ENCODE measurements at places on chromosomes 12 and 14.

DNA sequence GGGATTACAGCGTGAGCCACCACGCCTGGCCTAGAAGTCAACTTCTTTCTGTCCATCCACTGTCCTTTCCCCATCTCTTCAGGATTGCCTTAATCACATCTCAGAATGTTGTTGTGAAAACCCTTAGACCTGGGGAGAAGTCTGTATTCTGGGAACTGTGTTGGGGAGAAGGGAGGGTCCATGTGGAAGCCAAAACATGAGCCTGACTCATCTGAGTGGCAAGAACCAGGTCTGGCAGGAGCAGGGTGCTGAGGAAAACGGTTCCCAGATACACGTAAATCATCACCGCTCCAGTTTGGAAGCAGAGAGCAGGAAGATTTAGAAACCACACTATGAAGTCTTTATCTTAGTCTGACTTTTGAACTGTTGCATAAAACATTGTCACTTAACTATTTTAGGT, 245.6 kb upstream of the RGS6 start:
- no peak for DNase-seq

DNA sequence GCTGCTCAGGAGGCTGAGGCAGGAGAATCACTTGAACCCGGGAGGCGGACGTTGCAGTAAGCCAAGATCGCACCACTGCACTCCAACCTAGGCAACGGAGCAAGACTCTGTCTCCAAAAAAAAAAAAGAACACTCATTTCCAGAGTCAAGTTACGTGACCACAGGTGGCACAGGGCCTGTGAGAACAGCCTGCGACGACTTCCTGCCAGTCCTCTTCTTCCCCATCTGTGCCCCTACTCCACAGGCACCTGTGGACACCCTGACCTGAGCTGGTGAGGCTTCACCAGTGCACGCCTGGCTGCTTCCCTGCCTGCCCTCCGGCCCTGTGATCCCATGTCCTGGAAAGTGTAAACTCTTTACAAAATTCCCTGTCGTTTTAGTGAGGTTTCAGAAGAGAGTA, 77.7 kb downstream of the PPP2R5C start:
- no peak for DNase-seq

DNA sequence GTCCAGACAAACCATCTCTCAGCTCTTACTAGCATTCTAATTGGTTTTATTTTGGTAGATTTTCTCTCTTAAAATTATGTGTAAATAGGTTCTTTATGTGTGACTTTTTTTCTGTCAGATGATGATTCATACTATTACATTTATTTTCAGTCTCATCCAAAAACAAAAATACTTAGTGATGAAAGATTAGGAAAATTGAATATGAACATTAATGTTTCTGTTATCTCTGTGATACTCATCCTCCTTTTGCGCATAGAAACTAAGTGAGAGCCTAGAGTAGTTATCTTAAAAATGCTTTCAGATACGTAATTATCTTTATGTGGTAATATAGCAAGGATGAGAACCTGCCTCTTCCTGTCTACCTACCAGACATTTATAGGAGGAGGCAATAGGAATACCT, 84.1 kb upstream of the MON2 start:
- no peak for DNase-seq

- DNase-seq = no peak
Measured at GRCh38 chr12:6606331-6607131, 648 bp downstream of the CHD4 start.

GRCh38 chr14:59664741-59665140, 88.1 kb upstream of the CCDC175 start:
- no peak for DNase-seq

- no peak for DNase-seq
Measured at GRCh38 chr12:65956056-65956738, 131.9 kb downstream of the HMGA2 start.

DNA sequence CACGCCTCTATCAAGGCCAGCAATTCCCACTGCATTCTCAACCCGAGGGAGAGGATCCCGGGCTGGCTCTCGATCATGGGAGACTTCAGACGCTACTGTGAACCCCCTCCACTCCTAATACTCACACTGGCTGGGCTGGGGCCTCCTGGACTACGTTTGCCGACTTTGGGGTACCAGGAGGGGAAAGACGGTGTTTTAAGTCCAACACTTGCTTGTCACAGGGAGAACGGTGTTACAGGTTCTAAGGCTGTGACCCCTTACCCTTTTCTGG, 463 bp downstream of the NACA start:
- no peak for DNase-seq

DNA sequence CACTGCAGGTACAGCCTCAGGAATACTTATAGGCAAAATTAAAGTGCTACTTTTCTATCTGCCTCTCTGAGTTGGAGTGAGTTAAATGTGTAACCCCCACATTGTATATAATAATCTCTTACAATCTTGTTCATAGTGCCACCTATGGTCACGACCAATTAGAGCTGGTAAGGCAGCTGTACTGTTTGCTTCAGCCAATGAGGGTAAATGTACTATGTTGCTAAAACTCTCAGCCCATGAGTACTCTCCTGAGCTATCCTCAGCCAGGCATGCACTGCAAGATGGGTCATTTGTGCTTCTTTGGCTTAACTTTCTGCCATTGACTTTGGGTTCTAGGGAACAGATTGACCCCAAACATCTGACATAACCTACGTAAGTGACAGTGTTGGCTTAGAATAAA, 15.0 kb upstream of the MDM2 start:
- no peak for DNase-seq

DNA sequence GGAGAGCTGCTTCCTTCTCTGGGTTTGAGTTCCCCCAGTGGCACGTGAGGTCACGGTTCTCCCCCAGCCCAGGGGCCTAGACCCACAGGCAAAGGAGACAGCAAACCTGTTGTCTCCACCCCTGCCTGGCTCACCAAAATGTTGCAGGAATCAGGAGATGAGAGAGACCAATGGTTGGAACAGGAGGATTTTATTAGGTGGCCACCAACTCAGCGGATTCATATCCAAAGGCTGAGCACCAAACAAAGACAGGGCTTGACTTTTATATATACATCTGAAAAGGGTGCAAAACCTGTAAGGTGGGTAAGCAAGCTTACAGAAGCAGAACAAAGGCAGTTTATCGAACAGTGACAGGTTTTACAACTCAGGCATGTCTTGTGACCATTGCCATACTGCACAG, 9.2 kb upstream of the ADAM21 start:
- DNase-seq = no peak

- no peak for DNase-seq
Measured at GRCh38 chr12:51131745-51132521, 41.0 kb downstream of the TFCP2 start.

DNA sequence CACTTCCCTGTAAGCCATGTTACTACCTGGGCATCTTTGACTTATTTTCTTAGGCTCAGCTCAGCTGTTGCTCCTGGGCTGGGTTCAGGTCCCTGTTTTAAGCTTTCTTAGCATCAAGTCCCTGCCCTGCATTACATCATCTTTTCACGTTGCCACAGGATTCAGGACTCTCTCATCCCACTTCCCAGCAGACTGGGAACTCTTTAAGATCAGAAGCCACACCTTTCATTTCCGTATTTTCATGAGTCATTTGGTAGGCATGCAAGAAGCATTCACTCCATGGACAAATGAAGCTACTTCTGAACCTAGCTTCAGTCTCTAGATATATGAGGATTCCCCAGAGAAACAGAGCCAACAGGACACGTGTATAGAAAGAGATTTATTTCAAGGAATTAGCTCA, 726.8 kb downstream of the VRK1 start:
- no peak for DNase-seq

GRCh38 chr14:105968291-105968690, 441.9 kb downstream of the TMEM121 start:
- no peak for DNase-seq

DNA sequence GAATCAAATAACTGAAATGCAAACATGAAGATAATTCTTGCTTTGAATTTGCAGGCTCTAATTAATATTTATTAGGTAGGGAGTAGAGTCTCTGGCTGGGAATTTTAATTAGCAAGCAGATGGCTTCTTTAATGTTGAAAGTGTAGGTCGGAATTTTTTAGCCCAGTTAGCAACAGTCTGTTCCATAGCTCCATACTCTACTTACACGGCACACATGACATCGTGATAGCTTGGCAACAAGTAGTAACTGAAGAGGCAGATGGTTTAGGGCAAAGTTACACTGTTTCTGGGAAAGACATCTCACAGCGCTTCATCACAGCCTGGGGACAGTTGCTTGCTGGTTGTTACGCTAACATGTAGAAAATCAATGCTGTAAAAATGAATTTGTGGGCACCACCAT, 710.7 kb downstream of the GALC start:
- DNase-seq = no peak

GRCh38 chr12:110508071-110508586, 6.0 kb downstream of the RAD9B start:
- no peak for DNase-seq

GRCh38 chr14:29039171-29039570, 272.6 kb downstream of the FOXG1 start:
- no peak for DNase-seq

DNA sequence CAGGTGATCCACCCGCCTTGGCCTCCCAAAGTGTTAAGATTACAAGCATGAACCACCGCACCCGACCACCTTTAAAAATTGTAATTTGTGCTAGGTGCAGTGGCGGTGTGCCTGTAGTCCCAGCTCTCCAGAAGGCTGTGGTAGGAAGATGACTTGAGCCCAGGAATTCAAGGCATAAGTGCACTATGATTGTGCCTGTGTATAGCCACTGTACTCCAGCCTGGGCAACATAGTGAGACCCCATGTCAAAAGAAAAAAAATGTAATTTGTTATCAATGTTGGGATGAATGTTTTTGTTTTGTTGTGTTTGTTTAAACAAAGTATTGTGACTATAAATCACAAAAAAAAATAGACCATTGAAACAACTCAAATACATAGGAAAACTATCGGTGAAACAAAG, 43.1 kb upstream of the NAP1L1 start:
- no peak for DNase-seq

- DNase-seq = no peak
Measured at GRCh38 chr12:53258541-53259539, 9.3 kb upstream of the ESPL1 start.

DNA sequence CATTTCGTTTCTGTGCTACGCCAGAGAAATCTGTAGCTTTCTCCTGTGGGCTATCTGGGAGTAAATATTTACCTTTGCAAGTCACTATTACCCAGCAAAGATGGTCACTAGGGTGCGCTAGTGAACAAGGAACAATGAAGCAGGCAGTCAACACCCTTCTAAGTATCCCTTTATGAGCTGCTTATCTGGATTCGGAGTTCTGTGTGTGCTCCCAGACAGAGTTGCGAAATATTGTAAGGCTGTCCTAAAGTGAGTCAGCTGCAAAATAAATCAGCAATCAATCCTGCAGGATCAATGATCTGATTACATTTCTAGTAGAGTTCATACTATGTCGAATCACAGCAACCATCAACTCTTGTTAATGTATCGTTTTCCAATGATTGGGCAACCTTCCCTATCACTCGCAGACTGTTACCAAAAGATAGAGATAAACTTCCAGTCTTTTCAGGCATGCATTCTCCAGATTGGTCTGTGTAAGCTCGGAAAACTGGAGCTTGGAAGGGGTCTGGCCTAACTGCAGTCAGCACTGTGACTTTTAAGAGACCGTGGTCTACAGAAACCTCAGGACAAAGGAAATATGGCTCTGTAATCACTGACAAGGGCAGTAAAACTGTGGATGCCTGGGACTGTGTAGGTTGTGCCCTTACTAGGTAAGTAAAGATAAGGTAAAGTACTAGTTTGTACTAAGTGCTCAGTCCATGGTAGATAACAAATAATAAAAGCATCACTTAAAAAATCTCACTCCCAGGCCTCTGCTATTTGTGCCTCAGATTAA, 133.5 kb downstream of the KCNK10 start:
- peak; percentile 86 for DNase-seq

- DNase-seq = no peak
Measured at GRCh38 chr12:40831916-40832315, 139.7 kb downstream of the CNTN1 start.

GRCh38 chr12:73361864-73362230, 1089.7 kb downstream of the TRHDE start:
- no peak for DNase-seq

DNA sequence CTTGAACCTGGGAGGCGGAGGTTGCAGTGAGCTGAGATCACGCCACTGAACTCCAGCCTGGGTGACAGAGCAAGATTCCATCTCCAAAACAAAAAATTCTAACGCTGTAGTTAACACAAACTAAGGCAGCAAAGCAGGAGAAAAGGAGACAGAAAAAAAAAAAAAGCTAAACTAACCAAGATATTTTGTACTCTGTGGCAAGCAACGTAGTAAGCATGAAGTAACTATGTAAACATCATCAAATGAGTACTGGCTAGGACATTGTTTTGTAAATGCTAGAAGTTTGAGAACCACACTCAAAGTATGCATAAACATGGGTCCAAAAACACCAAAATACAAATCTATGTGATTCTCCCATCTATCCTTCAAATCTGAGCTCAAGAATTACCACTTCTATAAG, 44.2 kb downstream of the C2CD5 start:
- no peak for DNase-seq

- DNase-seq = no peak
Measured at GRCh38 chr14:51069055-51069454, 25.9 kb downstream of the TRIM9 start.

DNA sequence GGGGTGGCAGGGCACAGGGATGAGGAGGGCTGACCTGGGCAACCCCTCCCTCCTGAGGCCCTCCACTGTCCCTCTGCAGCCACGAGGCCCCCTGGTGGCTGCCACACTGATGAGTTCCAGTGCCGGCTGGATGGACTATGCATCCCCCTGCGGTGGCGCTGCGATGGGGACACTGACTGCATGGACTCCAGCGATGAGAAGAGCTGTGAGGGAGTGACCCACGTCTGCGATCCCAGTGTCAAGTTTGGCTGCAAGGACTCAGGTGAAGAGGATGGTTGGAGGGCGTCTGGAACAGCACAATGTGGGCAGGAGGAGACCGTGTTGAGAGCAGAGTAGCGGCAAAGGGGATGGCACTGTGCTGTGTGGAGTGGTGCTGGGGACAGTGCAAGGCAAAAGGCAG, 25.7 kb upstream of the LRP1-AS start:
- DNase-seq = no peak

GRCh38 chr14:27184427-27184826, 586.6 kb upstream of the NOVA1 start:
- DNase-seq = no peak

DNA sequence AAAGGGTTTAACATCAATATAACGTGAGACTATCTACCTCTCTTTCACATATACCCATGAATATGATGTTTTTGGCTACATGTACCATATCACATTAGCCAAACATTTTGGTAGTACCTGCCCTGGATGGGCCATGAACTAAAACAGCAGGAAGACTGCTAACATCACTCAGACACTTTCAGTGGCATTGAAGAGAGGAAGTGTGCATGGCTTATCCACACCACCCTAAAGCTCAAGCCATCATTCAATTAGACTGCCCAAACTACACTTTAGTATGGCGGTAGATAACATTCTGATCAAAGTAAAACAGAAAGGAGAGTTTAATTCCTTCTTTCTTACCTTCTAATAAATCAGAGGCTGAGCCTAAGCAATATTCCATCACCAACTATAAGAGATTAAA, 103.0 kb downstream of the PEBP1 start:
- DNase-seq = no peak

- no peak for DNase-seq
Measured at GRCh38 chr12:47378907-47379306, 299.1 kb upstream of the AMIGO2 start.

Measured in NCI-H1092 (cell line).